ENCODE measurements at places on chromosomes 5 and 9.

GRCh38 chr9:78348848-78349247 is 51.9 kb downstream of the PSAT1 start:
- DNase-seq = no peak

DNA sequence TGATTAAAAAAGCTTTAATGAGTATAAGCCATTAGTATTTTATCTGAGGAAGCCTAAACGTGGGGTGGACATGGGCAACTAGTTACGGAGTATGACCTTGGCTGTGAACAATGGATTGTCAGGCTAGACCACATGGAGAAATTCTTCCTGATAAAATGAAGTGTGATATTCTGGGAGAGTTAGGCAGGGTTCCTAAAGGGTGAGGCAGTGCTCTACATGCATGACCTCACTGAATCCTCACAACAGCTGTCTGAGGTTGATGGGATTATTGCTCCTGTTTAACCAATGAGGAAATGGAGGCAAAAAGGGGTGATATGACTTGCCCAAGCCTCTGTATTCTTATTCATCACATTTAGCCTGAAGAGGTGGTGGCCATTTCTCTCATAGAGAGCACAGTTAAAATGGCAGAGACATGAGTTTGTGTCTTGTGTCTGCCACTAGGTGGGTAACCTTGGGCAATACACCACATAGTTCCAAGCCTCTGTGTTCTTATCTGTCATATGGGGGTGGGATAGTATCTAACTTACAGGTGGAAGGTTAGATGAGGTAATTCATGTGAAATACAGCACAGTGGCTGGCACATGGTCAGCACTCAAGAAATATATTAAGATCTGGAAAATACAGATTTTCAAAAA is 96.1 kb upstream of the NR3C1 start:
- no peak for DNase-seq

DNA sequence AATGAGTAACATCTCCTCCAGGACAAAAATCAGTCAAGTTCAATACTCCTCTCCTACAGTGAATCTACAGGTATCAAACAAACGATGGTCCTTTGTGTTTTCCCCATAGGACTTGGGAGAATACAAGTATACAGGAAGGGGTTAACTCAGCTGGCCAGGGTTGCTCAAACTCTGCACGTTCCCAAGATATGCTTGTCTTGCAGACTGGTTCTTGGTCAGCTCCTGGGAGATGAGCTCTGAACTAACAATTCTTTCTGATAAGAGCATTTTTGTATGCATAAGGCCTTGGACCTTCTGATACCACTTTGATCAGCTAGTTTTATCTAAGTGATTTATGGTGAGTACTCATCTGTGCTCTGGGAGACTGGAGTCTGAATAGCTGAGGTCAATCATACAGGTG is 42.1 kb downstream of the LOX start:
- no peak for DNase-seq

DNA sequence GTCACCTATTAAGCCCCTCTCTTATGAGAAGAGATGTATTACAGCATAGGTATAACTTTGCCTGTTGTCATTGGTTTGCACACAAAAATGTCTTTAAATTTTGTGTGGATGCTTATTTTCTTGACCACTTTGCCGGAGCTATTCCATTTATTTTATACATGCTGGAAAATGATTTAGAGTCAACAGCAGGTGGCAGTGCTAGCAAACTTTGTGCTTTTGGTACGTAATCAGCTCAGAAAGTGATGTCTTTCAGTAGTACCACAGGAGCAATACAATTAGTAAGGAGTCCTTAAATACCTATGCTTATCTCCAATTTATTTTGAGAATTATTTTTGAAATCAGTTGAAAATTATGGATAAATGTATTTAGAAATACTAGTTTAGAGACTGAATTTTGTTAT is 19.8 kb upstream of the NUDT12 start:
- no peak for DNase-seq

GRCh38 chr9:136831002-136831719 is 11.1 kb upstream of the AJM1 start:
- no peak for DNase-seq

GRCh38 chr5:158482125-158482524 is 617.6 kb downstream of the EBF1 start:
- no peak for DNase-seq

DNA sequence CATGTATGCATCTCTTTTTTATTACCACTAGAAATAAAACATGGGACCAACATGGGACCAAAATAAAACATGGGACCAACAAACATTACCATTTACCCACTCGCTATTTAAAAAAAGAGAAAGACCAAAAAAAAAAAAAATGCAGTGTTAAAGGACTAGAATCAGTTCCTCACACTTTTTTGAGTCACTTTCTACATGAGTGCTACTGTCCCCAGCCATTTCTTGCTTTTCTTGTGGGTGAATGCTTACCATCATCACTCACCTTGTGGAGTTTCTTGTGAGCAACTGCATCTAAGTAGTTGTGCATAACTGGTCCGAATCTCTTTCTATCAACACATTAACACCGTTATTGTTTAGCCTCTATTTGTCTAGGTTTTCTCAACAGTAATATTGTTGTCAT is 493.6 kb upstream of the RIOK2 start:
- no peak for DNase-seq

GRCh38 chr9:127035948-127036347 is 86.5 kb downstream of the ANGPTL2 start:
- DNase-seq = no peak

- no peak for DNase-seq
Measured at GRCh38 chr9:91349115-91349555, 12.6 kb downstream of the AUH start.

DNA sequence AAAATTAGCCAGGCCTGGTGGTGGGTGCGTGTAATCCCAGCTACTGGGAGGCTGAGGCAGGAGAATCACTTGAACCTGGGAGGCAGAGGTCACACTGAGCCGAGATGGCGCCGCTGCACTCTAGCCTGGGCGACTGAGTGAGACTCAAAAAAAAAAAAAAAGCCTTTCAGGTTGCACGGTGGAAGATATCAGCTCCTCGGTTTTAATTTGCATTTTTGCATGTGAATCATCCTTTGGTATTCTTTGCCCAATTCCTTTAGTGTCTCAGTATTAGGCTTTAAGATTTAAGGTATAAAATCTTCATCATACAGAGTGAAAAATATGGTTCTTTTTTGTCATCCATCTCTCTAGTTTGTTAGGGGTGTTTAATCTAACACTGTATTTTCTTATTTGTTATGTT is 173.6 kb upstream of the S1PR3 start:
- DNase-seq = no peak

GRCh38 chr9:121937240-121937639 is 155.9 kb downstream of the TTLL11 start:
- DNase-seq = no peak

GRCh38 chr9:136551401-136552116 is 5.7 kb upstream of the NOTCH1 start:
- DNase-seq = no peak

DNA sequence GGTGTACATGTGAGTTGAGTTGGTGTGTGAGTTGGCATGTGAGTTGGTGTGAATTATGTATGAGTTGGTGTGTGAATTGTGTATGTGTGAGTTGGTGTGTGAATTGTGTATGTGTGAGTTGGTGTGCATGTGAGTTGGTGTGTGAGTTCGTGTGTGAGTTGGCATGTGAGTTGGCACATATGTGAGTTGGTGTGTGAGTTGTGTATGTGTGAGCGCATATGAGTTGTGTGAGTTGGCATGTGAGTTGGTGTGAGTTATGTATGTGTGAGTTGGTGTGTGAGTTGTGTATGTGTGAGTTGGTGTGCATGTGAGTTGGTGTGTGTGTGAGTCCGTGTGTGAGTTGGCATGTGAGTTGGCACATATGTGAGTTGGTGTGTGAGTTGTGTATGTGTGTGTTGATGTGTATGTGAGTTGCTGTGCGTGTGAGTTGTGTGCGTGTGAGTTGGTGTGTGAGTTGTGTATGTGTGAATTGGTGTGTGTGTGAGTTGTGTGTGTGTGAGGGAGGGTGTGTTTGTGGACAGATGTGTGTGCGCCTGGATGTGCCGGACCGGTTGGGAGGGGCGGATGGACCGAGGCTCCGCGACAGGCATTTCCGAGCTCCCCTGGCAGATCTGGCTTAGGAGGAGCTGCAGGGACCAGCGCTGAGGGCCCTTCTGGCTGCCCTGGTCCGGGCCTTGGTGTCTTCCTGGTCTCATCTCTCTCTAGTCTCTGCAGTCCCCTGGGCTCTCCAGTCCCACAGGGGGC is 162.5 kb upstream of the IER5L start:
- no peak for DNase-seq

GRCh38 chr9:135770203-135770535 is 68.2 kb downstream of the KCNT1 start:
- DNase-seq = no peak

- DNase-seq = no peak
Measured at GRCh38 chr9:32854271-32854670, 70.9 kb downstream of the TMEM215 start.

DNA sequence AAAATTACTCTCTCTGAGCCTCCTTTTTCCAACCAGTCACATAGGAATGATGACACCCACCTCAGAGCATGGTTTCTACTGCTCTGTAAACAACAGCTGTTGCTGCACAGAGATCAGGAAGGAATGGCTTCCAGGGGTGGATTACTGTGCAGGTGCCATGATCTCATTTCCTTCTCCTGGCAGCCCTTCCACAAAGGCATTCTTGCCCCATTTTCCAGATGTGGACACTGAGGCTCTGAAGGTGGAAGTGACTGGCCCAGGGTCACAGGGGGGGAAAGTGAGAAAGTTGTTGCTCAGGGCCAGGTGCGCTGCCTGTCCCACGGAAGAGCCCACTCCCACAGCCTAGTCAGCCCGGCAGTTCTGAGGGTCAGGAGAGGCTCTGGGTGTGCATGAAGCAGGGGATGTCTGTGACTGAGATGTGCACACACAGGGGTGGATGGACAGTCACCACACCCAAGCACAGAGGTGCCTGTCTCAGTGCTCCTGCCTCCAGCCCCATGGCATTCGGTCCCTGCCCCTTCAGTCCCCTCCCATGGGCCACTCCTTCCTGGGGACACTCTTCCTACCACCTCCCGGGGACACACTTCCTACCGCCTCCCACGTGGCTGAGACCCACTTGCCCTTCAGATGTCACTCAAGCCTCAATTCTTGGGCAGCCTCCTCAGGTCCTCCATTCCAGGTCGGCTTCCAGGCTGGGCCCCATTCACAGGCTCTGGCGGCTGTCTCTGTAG is 17.0 kb downstream of the FGFR4 start:
- no peak for DNase-seq

DNA sequence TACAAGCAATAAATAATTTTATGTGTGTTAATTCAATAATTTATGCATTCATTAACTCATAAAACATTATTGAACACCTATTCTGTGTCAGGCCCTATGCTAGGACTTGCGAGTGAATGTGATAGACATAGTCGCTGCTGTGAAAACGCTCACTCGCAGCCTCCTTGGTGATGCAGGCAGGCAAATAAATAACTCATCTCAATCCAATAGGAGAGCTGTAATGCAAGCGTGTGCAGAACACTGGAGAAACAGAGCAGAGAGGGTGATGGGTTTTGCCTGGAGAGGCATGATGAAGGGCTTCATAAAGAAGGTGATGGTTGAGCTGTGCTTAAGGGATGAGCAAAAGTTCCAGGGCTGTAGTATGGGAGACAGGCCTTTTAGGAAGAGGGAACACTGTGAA is 111.3 kb upstream of the ZNF462 start:
- DNase-seq = no peak

DNA sequence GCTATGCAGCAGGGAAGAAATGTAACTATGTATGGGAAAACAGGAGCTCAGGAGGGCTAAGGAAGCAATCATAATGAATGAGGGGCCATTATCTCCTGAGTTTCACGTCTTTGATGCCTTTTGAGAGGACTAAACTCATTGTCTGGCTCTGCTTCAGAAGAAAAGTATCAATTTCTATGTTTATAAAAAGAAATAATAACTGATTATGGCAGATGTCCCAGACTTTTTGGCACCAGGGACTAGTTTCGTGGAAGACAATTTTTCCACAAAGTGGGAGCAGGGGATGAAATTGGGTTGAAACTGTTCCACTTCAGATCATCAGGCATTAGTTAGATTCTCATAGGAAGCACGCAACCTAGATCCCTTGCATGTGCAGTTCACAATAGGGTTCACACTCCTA is 8.7 kb upstream of the IL7R start:
- DNase-seq = no peak

DNA sequence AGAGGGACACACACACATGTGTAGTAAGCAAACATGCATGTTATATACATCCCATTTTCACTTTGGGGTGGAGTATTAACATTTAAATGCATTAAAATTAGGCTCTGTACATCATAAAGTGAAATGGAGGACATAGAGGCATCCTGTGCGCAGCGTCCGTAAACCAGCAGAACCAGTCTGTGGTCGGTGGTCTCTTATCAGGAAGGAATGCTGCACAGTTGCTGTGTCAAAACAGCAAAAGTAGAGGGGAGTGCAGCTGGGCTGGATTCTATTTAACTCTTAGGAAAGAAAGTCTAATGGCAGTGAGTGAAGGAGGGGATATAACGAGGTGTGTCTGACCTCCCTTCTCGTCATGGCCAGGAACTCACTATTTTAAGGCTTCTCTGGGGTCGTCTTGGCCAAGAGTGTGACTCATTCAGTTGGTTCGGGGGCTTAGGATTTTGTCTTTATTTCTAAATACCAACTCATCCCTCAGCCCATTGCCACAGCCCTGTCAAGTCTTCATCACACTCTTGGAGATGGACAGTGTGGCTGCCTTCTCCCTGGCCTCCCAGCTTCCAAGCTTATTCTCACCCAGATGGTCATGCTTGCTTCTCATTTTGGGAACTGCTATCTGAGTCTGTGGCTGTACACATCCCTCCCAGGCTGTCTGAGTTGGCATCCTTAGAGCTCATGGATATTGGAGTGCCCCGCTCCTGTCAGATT is 20.1 kb upstream of the CXCL14 start:
- no peak for DNase-seq

- no peak for DNase-seq
Measured at GRCh38 chr5:40428126-40428525, 251.6 kb upstream of the PTGER4 start.

DNA sequence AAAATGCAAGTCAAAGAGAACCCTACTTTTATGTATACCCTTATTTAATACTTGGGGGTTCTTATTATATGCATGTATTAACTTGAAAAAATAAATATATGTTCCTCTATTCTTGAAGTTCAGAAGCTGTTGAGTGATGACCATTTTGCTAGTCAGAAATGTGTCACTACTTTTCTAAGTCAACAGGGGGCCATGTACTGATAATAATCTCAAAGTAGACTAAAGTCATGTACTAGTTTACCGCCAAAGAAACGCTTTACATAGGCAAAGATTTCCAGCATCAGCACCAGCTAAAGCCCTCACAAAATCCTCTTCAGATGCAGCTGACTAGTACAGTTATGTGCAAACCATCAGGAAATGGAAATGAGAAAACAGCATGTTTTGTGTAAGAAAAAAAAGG is 5.7 kb upstream of the BHMT start:
- no peak for DNase-seq

GRCh38 chr5:76363352-76364225 is 39.5 kb upstream of the IQGAP2 start:
- DNase-seq = no peak

GRCh38 chr5:1330146-1330846 is 14.6 kb downstream of the CLPTM1L start:
- no peak for DNase-seq
